ENCODE measurements at places on chromosomes 2 and 18.

- no peak for DNase-seq
These were observed 330.2 kb upstream of the FANCL start for GRCh38 chr2:58571181-58571852.

DNA sequence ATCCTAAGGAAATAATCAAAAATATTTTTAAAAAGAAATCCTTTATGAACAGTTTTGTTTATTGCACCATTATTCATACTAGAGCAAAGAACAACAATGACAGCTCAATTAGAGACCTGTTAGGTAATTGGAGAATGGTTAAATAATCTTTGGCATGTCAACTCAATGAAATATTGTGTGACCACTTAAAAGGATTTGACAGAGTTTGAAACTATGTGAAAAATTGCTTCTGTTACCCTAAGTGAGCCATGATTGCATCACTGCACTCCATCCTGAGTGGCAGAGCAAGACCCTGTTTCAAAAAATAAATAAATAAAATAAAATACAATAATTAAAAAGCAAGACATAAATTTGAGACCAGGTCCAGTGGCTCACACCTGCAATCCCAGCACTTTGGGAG lies 66.1 kb upstream of the ATP8B1 start:
- DNase-seq: no peak

DNA sequence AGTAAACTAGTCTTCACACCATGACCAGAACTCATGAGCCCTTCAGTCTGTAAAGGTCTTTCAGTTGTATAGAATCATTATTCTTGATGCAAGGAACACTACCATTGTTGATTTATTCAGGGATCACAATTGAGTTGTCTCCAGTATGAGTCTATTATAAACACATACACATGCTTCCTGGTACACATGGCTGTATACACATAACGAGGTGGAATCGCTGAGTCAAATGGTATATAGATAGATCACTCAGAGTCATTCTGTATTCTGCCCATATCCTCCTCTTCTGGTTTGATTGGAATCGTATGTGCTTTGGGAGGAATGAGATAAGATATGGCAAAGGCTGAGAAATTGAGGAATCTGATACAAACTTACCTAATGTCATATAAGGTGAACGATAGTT lies 216.0 kb downstream of the UBE2E3 start:
- DNase-seq: no peak

GRCh38 chr18:45110577-45111501 lies 430.2 kb downstream of the SETBP1 start:
- peak; percentile 18 for DNase-seq

- DNase-seq: peak; percentile 21
These were observed at the start of gene SLC11A1 for GRCh38 chr2:218381916-218382366. TSS of gene SLC11A1 (plus strand) at chr2:218382273. CDS start at chr2:218382369, 96 bp downstream.

- no peak for DNase-seq
These were observed 694.9 kb downstream of the KCNJ3 start for GRCh38 chr2:155393406-155393805.

DNA sequence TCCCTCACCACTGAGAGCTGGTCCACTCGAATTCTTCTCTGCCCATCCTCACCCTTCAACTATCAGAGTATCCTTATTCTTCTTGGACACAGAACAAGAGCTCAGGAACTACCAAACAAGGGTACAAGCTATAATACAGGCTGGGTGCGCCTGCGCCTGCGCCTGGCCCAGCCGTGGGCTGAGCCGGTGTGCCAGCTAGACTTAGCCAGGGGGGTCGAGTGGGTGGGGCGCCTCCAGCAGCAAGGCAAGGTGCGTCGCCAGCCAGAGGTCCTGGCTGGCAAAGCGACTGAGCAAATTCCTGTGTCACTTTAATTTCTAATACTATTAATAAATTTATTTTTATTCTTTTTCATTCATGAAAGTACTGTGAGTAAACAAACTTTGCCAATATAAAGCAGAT lies 1072.6 kb upstream of the PIK3C3 start:
- DNase-seq: no peak

GRCh38 chr2:98460573-98461497 lies 16.2 kb downstream of the INPP4A start:
- no peak for DNase-seq

DNA sequence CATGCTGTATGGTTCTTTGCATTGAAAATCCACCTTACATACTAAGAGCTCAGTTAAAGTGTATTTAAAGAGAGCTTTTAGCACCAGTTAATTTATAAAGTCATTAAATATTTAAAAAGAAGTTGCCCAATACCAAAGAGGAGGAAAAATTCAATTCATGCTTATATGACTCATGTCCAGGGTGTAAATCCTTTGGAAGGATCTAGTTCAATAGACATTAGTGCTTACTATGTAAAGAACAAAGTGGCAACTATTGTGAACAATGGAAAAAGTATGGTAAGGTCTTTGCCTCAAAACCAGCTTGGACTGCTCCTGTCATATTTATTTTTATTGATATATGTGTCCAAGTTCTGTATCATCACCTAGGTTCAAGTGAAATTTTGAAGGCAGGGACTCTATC lies 90.5 kb downstream of the SCN9A start:
- DNase-seq: no peak

- DNase-seq: no peak
These were observed 15.4 kb downstream of the SLC35F5 start for GRCh38 chr2:113741091-113741490.

DNA sequence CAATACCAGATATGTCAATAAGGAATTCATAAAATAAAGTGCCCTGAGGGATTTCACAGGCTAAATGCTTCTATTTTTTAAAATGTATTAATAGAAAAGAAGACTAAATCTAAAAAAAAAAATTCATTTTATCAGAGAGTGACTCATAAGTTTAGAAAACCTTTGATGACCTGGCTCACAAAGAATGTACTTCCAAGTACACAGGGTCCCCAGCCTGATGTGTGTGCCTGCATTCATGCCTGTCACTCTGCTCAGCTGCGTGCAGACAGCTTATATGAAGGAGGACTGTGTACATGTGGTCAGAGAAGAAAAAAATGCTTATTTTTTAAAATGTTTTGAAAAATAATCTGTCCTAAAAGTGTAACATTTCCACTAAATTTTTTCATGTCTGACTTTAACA lies 3.0 kb upstream of the CPS1 start:
- no peak for DNase-seq

GRCh38 chr18:41690332-41691127 lies 264.5 kb upstream of the PIK3C3 start:
- DNase-seq: no peak

GRCh38 chr2:176150584-176151441 lies 537 bp upstream of the HOXD4 start:
- DNase-seq: no peak

- DNase-seq: peak; percentile 44
These were observed 12.4 kb downstream of the SH2D6 start for GRCh38 chr2:85430752-85431569.

- DNase-seq: no peak
These were observed 8.5 kb upstream of the THNSL2 start for GRCh38 chr2:88161446-88162244.

DNA sequence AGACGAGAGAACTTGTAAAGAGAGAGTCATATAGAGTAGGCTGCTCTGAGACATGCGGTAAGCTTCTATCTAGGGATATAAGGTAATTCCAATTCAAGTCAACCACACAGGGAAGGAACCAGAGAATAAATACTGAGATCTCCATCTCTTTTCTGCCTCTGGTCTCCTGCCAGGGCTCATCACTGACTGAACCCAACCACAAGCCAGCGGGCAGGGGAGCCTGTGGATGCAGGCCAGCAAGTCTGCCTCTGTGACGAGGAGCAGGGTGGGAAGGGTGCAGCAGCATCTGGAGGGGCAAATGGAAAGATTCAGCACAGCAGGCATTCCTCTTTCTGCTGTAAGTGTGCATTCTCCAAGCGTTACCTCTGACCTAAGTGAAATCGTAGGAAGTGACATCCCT lies 82.2 kb downstream of the ICOS start:
- no peak for DNase-seq

GRCh38 chr18:23828426-23828825 lies 139.2 kb downstream of the LAMA3 start:
- DNase-seq: no peak
